ENCODE measurements at places on chromosomes 2 and 18.
A peak's percentile ranks its signal among the peaks of the same experiment; 100 is the strongest.

GRCh38 chr2:127086990-127087790 lies 19.8 kb downstream of the BIN1 start:
- DNase-seq, result no peak

DNA sequence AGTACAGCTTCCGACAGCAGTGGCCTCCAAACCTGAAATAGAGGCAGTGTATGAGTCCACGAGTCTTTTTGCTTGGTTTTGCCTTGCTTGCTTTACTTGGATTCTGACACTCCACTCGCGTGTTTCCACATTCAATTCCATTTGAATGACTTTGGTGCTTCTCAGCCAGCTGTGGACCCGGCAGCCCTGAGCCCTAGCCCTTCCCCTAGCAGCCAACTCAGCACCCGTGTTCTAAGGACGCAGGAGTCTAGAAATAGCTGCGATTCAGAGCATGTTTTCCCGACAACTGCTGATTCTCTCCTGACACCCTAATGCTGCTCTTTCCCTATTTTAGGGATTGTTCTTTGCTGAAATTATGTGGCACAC lies 20.6 kb downstream of the LRRFIP1 start:
- no peak for DNase-seq

GRCh38 chr2:25341011-25341727 lies 556 bp downstream of the DNMT3A start:
- DNase-seq, result peak; percentile 75

GRCh38 chr2:136141510-136142149 lies 23.7 kb upstream of the CXCR4 start:
- DNase-seq, result no peak

GRCh38 chr2:185785851-185786473 lies 47.4 kb downstream of the FSIP2 start:
- no peak for DNase-seq

DNA sequence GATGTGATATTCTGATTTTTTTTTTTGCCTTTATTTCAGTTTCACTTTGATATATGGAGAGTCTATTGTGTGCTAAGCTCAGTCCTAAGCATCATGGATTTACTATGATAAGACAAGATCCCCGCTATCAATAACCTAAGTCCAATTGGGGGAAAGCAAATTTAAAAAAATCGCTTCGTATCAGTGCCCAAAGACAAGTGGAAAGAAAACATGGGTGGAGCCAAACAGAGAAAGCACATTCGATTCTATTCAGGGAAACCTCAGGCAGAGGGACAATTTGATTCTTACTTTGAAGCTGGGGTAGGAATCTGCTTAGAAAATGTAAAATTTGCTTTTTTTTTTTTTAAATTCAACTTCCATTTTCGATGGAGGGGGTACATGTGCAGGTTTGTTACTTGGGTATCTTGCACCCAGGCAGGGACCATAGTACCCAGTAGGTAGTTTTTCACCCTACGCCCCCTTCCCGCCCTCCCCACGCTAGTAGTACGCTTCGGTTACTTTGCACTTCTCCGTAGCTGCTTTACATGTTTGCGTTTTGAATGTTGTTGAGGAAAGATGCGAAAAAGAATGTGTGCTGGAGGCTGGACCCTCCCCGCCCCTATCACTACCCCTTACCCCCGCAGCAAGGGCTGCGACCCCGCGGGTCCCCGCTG lies 12.4 kb downstream of the KIF5C start:
- DNase-seq, result no peak

GRCh38 chr2:7566382-7566881 lies 649.2 kb downstream of the RNF144A start:
- no peak for DNase-seq

GRCh38 chr2:120344214-120344975 lies 1.5 kb upstream of the INHBB start:
- DNase-seq, result no peak

GRCh38 chr18:80244956-80245730 lies 2.2 kb downstream of the PARD6G start:
- DNase-seq, result no peak

GRCh38 chr18:43757273-43757672 lies 480.0 kb upstream of the SYT4 start:
- no peak for DNase-seq

- no peak for DNase-seq
Measured at GRCh38 chr2:83941886-83942285, 517.2 kb downstream of the SUCLG1 start.

GRCh38 chr2:157245846-157246764 lies 11.4 kb upstream of the GALNT5 start:
- peak; percentile 69 for DNase-seq

DNA sequence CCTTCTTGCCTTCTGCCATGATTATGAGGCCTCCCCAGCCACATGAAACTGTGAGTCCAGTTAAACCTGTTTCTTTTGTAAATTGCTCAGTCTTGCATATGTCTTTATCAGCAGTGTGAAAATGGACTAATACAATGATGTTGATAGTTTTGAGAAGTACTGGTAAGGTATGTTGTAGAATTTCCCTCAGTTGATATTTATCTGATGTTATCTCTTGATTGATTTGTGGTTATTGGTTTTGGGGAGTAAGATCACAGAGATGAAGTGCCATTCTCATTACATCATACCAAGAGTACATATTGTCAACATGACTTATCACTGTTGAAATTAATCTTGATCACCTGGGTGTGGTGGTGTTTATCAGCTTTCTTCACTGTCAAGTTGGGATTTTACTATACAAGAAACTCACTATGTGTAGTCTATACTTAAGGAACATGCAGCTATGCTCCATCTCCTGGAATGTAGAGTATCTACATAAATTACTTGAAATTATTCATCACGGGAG lies 5.1 kb upstream of the SPAG16 start:
- no peak for DNase-seq

DNA sequence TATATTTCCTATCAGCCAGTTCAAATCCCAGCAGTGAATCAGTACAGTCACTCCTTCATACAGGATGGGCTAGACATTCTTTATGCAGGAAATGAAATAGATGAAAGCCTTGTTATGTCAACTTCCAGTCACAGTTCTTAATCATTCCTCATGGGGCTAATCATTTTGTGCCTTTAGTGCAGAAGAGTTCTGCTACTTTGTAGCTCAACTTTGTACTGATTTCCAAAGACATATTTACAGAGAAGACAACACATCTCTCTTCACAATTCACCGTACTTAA lies 593.9 kb upstream of the NETO1 start:
- no peak for DNase-seq

DNA sequence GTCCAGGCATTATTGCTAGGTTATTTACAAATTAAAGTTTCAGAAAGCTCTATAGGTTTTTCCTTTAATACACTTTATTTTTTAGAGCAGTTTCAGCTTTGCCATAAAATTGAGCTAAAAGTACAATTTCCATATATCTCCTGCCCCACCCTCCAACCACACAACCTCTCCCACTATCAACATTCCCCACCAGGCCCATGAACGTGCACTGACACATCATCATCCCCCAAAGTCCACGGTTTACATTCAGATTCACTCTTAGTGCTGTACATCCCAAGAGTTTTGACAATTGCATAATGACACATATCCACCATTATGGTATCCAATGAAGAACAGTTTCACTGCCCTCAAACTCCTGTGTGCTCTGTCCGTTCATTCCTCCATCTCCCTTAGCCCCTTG lies 139.4 kb downstream of the NBAS start:
- DNase-seq, result no peak

DNA sequence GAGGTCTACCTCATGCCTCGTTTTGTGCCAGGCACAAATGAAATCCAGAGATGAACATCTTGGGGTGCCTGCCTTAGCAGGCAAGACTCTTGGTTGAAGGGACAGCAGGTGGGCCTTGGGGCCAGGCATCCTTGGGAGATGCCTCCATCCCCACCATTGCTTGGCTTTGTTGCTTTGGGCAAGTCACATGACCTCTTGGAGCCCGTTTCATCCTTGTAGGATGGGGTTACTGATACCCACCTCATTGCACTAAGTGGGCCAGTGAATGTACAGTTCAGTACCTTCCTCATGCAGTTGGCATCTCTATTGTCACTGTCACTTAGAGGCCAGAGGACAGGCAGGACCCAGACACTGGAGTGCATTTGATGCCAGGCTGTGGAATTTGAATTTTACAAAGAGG lies 195.5 kb downstream of the LDLRAD4 start:
- no peak for DNase-seq

- no peak for DNase-seq
Measured at GRCh38 chr18:13982126-13982525, 66.8 kb upstream of the MC2R start.

GRCh38 chr2:131154647-131155046 lies 49.5 kb downstream of the PLEKHB2 start:
- no peak for DNase-seq

DNA sequence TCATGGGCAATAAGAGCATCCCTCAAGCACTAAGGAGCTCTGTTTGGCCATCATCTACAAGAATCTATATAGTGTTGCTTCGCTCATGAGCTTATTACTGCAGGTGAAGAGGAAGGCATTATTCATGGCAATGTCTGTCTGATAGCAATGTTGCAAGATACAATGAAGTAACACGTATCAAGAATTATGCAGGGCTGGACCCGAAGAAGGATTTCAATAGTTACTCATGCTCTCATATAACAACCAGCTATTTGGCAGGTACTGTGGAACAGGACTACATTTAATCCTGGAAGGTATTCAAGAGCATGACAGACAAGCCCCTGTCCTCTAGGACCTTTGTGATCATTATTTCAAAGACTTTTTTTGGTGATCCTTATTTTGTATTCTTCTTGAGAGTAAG lies 109.6 kb downstream of the LAMA3 start:
- no peak for DNase-seq

DNA sequence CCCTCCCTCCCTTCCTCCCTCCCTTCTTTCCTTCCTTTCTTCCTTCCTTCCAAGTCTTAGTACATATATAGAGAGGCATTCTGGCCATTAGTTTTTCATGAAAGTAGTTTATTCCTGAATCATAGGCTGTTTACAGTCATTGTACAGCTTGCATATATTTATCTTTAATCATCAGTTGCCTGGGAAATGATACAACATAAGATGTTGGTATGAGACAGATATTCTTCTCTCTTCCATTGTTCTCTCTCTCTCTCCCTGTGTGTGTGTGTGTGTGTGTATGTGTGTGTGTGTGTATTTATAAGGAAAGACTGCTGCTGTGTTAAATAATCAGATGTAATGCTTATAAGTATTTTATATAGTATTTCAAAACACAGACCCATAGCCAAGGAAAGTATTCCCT lies 289.8 kb upstream of the UBE2E3 start:
- DNase-seq, result no peak

GRCh38 chr2:238462782-238463396 lies 36.2 kb downstream of the ASB1 start:
- no peak for DNase-seq

- DNase-seq, result no peak
Measured at GRCh38 chr2:113160962-113161361, 12.8 kb upstream of the PSD4 start.

GRCh38 chr18:75581336-75582131 lies 154.0 kb upstream of the SMIM21 start:
- DNase-seq, result no peak

- no peak for DNase-seq
Measured at GRCh38 chr18:75350512-75350839, 77.0 kb downstream of the SMIM21 start.

GRCh38 chr2:110804915-110805314 lies 72.5 kb downstream of the ACOXL start:
- peak; percentile 85 for DNase-seq

DNA sequence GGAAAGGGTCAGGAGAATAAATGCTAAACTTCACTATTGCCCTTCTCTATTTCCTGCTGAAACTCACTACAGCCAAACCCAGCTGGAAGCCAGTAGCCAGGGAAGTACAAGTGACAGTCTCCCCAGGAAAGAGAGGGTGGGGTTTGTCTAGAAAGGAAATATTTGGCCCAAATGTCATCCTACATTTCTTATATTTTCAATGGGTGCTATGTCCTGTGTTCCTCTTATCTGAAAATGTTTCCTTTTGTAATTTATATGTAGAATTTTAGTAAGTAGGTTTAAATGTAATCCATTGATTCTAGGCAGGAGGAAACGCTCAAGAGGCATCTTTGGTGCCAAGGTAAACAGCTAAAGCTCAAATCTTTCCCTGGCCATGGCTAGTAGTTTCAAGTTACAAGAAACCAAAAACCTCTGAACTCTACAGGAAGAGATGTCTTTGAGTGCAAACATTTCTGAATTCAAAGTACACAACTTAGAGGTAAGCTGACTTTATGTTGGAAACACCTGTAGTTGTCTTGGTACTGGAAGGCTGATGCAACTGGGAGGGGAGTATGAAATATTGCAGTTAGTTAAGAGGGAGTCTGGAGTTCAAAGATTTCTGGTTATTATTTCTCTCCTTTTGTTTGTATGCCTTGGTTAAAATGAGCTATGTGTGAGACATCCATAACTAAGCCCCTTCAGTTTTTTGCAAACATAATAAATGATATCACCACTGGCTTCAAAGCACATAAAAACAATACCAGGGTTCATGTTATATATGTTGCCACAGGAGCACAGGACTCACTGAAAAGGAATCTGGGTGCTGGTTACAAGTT lies 356.1 kb upstream of the ZC3H15 start:
- no peak for DNase-seq

GRCh38 chr2:175442441-175442840 lies 260.9 kb upstream of the ATP5MC3 start:
- DNase-seq, result no peak

- DNase-seq, result no peak
Measured at GRCh38 chr2:218327451-218328210, 29.0 kb upstream of the CATIP start.

DNA sequence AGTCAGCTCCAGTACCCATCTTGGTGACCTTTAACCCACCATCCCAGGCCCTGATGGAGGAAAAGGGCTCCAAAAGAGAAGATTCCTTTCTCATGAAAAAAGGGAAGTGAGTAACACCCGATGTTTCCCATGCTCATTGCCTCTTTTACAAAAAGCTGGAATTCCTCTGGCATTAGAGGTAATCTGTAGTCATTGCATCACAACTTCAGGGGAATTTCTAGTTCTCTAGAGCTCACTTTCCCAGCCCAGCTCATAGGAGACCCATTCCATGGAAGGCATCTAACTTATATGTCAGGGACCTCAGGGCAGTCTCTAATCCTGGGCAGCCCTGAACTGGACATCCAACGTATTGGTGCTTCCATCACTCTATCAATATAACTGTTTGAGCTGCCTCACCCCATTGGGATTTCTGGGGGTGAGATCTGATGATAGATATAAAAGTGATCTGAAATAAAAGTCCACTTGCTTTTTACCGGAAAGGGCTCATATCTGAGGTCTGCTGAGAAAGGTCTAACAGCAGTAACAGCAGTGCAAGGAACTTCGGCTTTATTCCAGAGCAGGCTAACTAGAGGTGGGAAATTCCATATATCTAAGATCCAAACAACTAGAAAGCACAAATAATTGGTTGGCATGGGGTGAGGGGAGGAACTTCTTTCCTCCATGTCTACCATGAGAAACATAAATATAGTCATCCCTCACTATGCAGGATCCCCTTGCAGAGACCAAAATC lies 106.1 kb downstream of the ETAA1 start:
- no peak for DNase-seq

- no peak for DNase-seq
Measured at GRCh38 chr2:108268001-108268400, 20.7 kb upstream of the SULT1C2 start.

DNA sequence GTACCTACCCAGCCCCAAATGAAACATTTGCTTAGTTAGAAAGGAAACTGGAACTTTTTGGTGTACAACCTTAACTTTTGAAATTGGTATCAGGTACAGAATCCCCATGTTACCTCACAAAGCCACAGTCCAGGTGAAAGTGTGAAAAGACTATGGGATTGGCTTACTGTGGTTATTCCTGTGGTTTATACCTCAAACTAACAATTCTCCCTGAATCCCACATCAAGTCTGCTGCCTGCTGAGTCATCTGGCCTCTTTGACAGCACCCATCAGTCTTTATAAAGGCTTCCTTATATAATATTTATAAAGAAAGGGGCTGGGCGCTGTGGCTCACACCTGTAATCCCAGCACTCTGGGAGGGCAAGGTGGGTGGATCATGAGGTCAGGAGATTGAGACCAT lies 164.6 kb downstream of the TMEM247 start:
- DNase-seq, result no peak

Measured in activated effector memory CD4-positive, alpha-beta T cell treated with anti-CD3 and anti-CD28 coated beads, Interleukin-2, amount 50 U/mL, for 16 hours (primary cell).